Fibroblast of the aortic adventitia (primary cell): ENCODE measurements at places on chromosomes 1 and 21. TPM values are rescaled to one million over a fixed set of nuclear protein-coding genes. Genes with fewer than 3 reads are reported as not detected.

GRCh38 chr1:192787914-192788585 lies 20.8 kb upstream of the RGS2 start:
- DNase-seq = peak; percentile 47

The C2CD2 gene
- 14.7 and 20.2 TPM in 2 replicates for total RNA-seq

- DNase-seq = no peak
These were observed 109.1 kb downstream of the CD247 start for GRCh38 chr1:167409183-167409582.

DNA sequence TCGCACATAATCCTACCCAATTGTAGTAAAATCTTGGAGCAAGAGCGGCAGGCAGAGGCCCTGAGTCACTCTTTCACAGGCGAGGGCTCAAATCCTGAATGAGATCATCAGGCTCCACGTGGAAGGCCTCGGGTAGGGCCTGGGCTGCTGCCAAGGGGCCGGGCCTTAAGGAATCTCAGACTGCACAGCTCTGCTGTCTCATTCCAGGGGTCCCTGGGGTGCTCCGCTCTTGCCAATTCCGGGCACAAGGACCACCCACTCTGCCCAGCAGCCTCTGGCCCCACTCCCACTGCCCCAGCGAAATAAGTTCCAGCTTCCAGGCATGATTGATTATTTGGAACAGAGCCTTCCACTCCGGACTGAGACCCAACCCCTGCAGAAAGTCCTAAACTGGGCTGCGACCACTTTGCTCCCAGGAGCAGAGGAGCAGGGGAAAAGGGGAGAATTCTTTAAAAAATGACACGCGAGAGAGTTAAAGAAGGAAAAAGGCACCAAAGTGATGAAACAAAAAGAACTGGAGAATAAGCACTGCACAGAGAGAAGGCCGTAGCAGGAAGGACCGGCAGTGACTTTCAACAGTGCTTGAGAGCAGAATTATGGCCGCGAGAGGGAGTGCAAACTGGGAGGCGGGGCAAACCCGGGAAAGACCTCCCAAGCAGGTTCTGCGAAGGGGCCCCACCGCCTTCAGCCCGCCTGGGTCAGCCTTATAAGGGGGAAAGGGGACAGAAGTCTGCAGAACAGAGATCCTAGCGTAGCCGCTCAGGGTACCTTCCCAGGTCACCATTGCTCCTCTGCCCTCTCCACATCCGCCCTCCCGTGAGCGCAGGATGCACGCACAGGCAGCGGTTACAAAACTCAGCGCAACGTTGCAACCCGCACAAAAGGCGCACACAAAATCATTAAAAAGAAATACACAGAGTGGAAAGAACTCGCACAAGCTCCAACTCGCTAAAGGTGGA lies 2.0 kb downstream of the ADAMTS1 start:
- DNase-seq = peak; percentile 97

GRCh38 chr1:58749646-58750045 lies 34.2 kb downstream of the JUN start:
- DNase-seq = no peak

DNA sequence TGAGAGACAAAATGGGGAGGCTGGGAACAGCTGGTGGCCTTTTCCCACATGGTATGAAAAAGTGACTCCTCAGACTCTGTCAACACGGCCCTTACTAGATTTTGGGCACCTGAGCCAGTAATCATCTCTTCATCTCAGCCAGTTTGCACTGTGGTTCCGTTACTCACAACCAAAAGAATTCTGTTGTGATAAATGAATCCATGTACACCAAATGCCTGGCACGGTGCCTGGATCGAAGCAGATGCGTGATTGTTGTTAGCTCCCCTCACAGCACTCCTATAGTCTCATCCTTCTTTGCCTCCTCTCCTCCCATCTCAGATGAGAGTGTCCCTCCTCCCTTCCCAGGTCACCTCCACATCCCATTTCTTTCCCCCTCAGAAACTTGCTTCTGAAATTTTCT lies 57.9 kb upstream of the GJB5 start:
- DNase-seq = no peak

The AMY2A gene
- not detected in 2 replicates for total RNA-seq

The CNIH3 gene
- total RNA-seq = 31.5 and 72.4 TPM in 2 replicates

DNA sequence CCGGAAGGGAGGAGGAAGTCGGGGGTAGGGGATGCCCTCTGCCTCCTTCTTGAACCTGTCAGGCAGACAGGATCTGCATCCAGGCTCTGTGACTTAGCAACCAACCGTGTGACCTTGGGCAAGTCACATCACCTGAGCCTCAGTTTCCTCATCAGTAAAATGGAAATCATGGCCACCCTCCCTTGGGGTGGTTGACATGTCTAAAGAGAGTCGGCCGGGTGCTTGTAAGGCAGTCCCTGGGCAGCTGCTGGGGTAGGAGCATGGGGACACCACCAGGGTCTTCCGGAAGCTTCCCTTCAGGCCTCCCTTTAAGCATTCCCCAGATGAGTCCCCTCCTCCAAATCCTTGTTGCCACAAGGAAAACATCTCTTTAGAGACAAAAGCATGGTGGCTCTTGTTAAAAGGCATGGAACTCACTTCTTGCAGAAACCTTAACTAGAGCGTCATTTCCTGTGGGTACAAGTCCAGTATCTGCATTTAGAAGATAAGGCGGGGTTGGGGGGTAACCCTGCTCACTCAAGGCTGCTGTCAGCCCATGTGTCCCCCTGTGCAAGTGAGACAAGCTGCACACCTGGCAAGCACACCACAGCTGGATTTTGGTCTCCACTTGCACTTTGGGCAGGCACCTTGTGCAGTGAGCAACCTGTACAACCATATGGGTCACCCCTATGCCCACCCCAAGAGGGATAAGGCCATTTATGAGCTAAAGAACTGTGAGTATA lies 10.4 kb downstream of the CLCNKB start:
- DNase-seq = no peak

The EXO1 gene
- 1.2 and 37.2 TPM in 2 replicates for total RNA-seq

DNA sequence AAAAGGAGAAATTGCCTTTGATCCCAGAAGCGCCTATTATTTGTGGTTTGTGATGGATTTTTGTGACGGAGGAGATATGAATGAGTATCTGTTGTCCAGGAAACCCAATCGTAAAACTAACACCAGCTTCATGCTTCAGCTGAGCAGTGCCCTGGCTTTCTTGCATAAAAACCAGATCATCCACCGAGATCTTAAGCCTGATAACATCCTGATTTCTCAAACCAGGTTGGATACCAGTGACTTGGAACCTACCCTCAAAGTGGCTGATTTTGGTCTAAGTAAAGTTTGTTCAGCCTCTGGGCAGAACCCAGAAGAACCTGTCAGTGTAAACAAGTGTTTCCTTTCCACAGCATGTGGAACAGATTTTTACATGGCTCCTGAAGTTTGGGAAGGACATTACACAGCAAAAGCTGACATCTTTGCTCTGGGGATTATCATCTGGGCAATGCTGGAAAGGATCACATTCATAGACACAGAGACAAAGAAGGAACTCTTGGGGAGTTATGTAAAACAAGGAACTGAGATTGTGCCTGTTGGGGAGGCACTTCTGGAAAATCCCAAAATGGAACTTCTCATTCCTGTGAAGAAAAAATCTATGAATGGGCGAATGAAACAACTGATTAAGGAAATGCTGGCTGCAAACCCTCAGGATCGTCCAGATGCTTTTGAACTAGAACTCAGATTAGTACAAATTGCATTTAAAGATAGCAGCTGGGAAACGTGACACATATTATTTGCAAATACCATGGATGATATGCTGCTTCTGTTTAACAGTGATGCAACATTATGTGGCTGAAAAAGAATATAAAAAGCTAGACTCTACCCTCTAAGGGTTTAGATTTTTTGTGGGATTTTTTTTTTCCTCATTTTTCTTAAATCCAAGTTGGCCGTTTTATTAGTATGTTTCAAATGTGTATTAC lies 10.5 kb downstream of the PDIK1L start:
- no peak for DNase-seq

The PALMD gene
- total RNA-seq = 2.4 and 6.0 TPM in 2 replicates

DNA sequence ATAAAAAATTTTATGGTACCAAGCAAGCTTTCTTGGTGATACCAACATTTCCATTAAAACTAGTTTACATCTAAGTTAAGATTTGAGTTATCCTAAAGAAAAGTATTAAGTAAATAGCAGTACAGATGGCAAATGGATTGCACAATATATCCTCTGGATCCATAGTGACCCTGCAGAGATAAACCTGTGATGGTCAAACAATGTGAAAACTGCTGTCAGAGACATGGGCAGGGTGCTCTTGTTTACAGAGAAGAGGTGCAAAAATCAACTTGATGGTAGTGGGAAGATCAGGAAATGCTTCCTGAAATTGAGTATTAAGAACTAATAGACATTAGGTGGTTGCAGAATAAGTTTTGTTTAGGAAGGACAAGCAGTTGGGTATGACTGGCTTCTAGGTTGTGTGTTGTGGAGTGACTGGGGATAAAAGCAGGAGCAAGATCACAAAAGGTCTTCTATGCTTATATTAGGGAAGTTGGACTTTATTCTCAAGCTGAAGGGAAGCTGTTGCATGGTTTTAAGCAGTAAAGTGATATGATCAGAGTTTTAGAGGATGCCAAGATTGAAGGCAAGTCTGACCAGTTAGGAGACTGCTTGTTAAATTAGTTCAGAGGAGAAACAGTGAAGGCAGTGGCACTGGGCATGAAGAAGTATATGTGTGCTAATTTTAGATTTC lies 9.9 kb downstream of the TTC3 start:
- no peak for DNase-seq
